Spinal cord (tissue), 10 donors: ENCODE measurements at places on chromosomes 12 and 14. TPM values are rescaled to one million over a fixed set of nuclear protein-coding genes. Genes with fewer than 3 reads are reported as not detected.
A peak's percentile ranks its signal among the peaks of the same experiment; 100 is the strongest.

Gene ASPG
- total RNA-seq = 0.50 TPM

Gene KLHL28
- total RNA-seq = 46.7 TPM

Gene ANG
- 2.6 TPM for total RNA-seq

Gene IFT43
- total RNA-seq = 20.9 TPM

DNA sequence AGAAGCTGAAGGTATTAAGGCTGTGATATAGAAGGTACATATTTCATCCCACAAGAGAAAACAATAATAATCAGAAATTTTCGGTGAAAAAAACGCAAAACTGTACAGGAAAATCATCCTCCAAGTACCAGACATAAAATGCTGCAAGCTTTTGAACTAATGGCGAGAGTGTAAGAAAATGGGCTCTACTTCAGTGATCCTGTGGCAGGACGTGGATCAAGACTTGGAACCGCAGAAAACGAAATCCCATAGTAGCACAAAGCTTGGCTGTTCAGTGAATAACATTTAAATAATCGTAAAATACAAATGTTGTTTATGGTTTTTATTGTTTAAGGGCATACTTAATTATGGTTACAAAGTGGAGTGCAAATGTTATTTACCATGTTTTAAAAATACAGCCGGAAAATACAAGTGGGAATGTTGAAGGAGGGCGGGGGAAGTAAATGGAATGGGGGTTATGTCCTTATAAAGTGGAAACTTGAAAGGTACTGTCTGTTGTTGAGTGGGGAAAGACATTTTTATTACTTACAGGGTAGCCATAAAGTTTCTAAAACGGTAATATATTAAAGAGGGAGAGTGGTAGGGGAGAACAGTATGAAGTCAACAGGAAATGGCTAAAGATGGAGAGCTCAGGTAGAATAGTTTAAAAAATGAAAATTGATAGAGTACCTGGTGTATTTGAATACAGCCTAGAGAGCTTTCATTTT, 1.1 kb downstream of the SMIM10L1 start:
- H3K27ac ChIP-seq = peak overlapping the region; percentile 91
- H3K36me3 ChIP-seq = peaks cover 2% of the 10 kb centered on the region
- peaks cover 6% of the 10 kb centered on the region for H3K4me1 ChIP-seq
- no peaks in the 10 kb centered on the region for H3K27me3 ChIP-seq
- DNase-seq = no peak
- H3K4me3 ChIP-seq = peak overlapping the region; percentile 75

DNA sequence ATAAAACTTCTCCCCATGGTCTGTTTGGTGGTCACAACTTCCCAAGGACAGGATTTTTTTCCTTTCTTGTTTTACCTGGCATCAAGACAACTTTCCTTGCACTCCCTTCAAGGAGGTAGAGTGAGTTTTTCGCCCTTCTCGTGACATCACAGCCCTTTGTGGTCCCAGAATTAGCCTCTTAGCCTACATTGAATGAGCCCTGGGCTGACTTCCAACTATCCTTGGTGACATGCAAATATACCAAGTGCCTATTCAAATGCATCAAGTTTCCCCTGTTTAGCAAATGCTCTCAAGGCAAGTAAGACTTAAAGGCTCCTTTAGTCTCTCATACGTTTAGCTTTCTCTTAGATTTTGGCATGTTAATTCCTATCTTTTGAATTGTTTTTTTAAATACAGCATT, 36.6 kb downstream of the TC2N start:
- H3K36me3 ChIP-seq = no peaks in the 10 kb centered on the region

DNA sequence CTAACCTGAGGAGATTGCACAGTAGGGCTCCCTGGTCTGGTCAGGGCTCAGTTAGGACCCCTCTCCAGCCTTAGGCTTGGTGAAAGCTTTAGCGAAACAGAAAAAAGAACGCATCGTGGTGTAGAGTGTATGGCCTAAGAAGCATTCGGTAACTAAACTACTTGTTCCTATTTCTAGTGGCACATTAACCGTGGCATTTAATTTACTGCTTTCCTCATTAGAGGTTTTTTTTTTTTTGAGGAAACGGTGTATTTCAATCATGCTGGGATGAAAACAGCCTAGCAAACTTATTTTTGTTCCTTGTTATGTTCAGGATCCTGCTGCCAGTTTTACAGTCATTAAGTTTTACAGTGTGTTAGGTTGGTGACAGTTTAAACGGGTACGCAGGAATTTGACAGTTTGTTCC, 518 bp upstream of the OSBPL8 start:
- H3K4me1 ChIP-seq = peaks cover 4% of the 10 kb centered on the region
- H3K27ac ChIP-seq = peak overlapping the region; percentile 96
- H3K4me3 ChIP-seq = peak overlapping the region; percentile 97
- H3K36me3 ChIP-seq = no peaks in the 10 kb centered on the region

GRCh38 chr14:72708222-72708621, 185.7 kb downstream of the DPF3 start:
- H3K4me1 ChIP-seq = peaks cover 21% of the 10 kb centered on the region
- peaks cover 6% of the 10 kb centered on the region for H3K36me3 ChIP-seq
- no peak overlapping the region for H3K4me3 ChIP-seq
- peak overlapping the region; percentile 29 for H3K27ac ChIP-seq
- peak; percentile 60 for DNase-seq

DNA sequence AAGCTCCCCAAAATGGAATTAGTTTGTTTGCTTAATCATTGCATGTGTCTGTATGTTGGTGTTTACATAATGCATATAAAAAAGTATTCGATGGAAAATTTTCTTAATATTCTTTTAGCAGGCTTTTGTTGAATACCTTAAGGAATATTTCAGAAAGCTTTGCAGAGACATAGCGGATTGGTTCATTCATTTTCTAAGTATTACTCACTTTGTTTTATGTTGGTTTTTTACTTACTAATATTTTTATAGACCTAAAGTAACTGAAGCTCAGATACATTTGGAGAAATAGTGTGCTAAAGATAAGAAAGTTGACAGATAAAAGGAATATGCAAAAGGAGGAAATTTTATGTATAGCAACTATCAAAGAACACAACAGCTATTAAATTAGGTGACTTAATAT, 191.0 kb downstream of the ERC1 start:
- DNase-seq = no peak
- no peak overlapping the region for H3K27ac ChIP-seq
- no peaks in the 10 kb centered on the region for H3K4me1 ChIP-seq
- peaks cover 14% of the 10 kb centered on the region for H3K36me3 ChIP-seq
- no peak overlapping the region for H3K4me3 ChIP-seq

DNA sequence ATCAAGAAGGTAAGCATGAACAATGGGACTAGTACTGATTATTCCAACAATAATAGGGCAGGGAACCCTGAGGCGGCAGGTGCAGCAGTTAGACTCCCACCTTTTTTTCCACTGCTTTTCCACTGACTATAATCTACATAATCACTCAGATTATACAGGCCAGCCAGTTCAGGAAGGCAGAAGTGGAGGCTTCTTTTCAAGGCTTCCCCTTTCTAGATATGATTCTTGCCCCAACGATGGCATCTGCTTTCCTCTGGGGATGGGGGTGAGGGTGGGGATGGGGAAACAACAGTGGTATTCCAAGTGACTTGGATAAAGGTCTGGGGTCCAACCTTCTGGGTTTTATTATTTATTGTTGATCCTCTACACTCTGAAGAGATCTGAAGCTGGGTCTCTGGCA, 331 bp downstream of the NCKAP1L start:
- no peak overlapping the region for H3K27ac ChIP-seq
- H3K36me3 ChIP-seq = no peaks in the 10 kb centered on the region
- no peak for DNase-seq
- no peaks in the 10 kb centered on the region for H3K4me1 ChIP-seq
- no peaks in the 10 kb centered on the region for H3K27me3 ChIP-seq

- H3K36me3 ChIP-seq = no peaks in the 10 kb centered on the region
- DNase-seq = no peak
- H3K4me1 ChIP-seq = no peaks in the 10 kb centered on the region
- H3K27me3 ChIP-seq = no peaks in the 10 kb centered on the region
Measured at GRCh38 chr14:61350427-61351270, 29.3 kb downstream of the PRKCH start.

DNA sequence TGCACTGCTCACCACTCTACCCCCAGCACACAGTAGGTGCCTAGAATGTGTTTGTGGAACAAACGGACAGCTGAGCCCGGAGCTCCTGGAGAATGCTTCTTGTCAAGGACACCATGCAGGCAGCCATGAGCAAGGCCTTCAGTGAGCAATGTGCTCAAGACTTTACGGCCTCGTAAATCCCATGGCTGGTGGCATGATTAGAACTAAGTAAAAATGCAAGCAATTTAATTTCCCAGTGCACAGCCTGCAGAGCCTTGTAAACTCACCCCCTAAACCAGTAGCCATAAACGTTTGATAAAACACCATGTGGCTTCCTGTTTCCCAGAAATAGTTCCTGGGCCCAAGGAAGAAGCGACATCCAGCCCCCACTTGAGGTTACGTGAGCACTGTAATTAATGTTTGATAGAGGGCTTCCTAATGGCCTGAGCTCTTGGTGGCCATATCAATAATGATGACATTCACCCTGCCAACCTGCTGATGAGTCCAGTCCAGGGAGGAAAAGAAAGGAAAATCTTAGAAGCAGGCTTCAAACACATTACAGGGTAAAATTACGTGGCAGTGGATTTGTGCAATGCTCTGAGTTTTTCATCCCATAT, 36.4 kb upstream of the FICD start:
- no peak overlapping the region for H3K4me3 ChIP-seq
- H3K36me3 ChIP-seq = no peaks in the 10 kb centered on the region
- no peaks in the 10 kb centered on the region for H3K27me3 ChIP-seq
- H3K4me1 ChIP-seq = no peaks in the 10 kb centered on the region
- DNase-seq = no peak

DNA sequence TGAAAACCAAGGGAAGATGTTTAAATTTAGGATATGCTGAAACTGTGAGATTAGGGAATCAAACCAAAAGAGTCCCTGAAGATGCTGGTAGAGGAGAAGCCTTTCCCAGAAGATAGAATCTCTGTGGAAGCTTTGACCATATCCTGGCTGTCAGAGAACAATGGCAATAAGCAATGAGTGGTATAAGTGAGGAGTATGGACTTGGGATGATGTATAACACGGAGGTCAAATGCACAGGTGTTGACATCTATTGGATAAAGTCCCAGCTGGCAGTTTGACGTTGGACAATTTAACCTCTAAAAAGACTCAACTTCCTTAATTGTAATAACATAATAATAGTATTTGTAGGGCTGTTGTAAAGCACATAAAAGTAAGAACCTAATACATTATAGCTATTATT, 30.1 kb upstream of the CLEC14A start:
- no peaks in the 10 kb centered on the region for H3K27me3 ChIP-seq
- H3K36me3 ChIP-seq = no peaks in the 10 kb centered on the region
